ENCODE measurements at places on chromosomes 5 and 9.
A peak's percentile ranks its signal among the peaks of the same experiment; 100 is the strongest.

GRCh38 chr5:95643152-95643551 is 3.4 kb upstream of the RFESD start:
- no peak for DNase-seq

GRCh38 chr9:1513105-1513504 is 462.9 kb downstream of the DMRT2 start:
- no peak for DNase-seq

DNA sequence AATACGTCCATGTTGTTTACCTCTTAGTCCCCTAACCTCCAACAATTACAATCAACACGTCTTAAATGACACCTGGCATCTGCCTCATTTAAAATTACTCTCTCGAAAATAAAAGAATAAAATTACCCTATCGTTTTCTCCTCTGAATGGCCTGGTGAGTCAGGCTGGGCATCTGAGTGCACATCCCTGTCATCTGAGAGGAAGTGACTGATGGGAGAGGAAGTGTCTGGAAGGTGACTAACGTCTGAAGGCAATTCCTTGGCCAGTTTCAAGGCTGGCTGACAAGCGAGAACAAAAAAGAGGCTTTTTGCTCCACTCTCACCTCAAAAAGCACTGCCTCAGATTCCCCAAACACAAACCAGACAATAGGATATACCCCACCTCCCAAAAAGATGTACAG is 57.7 kb downstream of the MAPKAP1 start:
- no peak for DNase-seq

- no peak for DNase-seq
These were observed 20.7 kb downstream of the TTC39B start for GRCh38 chr9:15286161-15286821.

- DNase-seq, result no peak
These were observed 81.8 kb upstream of the FANCC start for GRCh38 chr9:95399261-95399660.

DNA sequence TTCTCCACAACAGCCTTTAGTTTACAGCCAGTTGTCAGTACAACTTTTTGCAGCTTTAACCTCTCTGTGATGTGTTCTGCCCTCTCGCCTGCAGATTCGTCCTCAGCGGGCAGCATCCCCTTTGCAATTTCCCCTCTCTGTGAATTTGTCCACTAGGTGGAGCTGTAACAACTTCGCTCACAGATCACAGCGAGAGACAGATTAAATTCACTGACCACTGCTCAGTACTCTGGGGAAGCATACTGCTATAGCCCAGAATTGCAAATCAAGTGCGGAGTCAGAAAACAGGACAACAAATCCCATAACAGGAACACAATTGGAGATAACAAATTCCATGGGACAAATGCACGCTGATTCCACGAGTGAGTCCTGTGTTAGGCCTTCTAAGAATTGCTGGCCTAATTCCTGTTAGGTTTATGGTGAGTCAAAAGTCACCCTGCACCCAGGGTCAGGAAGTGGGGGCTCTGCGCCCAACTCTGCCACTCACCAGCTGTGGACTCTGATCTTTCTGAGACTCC is 2124.9 kb downstream of the MAT2B start:
- DNase-seq, result peak; percentile 54

Measured in right kidney (tissue), 9 donors.